Stimulated activated CD8-positive, alpha-beta memory T cell treated with anti-CD3 and anti-CD28 coated beads, Interleukin-15, amount 100 ng/mL, for 48 hours (primary cell): ENCODE measurements at places on chromosomes 7 and 10.

DNA sequence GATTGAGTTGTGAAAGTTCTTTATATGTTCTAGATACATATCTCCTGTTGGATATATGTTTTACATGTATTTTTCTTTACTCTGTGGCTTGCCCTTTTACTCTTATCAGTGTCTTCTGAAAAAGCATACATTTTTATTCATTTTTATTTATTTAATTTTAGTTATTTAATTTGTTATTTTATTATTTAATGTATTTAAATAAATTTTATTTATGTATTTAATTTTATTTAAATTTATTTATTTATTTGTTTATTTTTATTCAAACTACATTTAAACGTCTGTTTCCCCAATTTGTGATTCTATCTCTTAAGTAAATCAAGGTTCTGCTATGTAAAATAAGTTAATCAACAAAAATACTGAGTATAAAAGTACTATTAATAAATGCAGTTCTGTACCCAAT is 279.1 kb upstream of the AKR1E2 start:
- DNase-seq: no peak

DNA sequence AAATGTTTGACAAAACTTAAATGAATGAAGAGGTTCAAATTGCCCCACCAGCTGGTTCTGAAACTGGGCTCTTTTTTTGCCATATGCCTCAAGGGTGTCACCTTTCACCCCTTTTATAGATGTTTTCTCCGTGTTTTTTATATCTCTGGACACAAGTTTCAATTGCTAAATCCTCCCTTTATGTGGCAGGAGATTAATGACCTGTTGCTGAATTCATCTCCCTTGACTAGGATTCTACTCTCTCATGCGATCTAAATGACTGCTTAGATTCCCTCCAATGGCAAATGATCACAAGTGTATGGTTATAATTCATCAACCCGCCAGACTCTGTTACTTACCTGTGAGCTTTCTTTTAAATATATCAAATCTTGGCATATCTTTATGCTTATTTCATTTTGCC is 677.0 kb upstream of the POT1 start:
- no peak for DNase-seq

DNA sequence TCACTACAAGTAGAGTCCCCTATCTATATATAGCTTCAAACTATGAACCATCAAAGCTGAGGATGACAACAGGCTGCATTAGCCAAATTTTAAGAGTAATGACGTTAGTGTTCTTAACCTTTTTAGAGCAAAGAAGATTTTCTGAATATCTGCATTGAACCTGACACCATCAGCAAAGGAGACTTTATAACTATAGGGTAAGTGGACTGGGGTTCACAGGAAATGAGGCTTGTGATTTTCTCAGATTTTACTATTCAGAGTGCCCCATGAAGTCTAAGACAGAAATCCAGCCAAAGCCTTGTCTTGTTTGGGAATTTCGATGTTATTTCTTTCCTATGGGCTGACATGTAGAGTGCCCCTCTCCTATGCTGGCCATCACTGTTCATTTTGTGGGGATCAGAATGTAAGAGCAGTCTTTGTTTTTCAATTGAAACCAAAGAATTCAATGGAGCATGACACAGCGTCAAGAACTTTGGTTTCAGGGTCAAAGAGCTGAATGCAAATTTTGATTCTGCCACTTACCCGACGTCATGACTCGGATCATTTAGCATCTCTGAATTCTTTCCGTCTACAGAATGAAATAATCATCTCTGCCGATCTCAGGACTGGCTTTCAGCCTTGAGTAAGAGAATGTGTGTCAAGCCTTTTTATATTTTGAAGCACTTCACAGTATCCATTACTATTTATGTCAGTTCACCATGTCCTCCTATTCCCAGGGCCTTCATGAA is 52.7 kb downstream of the DENND11 start:
- DNase-seq: no peak

- no peak for DNase-seq
Observed at GRCh38 chr10:4837551-4837950, 11.5 kb downstream of the AKR1E2 start.

DNA sequence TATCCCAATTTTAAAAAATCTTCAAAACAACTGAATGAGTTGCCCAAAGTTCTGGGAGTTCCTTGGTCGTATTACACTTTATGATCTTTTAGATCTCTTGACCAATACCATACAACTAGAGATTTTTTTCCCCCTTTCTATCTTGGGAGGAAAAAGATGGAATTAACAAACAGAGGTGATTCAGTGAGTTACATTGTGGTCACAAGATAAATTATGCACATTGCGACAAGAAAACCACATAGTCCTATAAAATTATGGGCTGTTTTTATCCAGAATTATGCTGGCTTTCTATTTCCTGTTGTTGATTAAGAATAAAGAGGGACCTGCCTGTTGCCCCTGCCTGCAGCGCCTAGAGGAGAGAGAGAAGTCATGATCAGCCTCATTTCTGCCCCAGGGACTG is 8.2 kb upstream of the SGPL1 start:
- DNase-seq: no peak

GRCh38 chr7:5303061-5303460 is 20.3 kb downstream of the SLC29A4 start:
- no peak for DNase-seq

GRCh38 chr7:92987095-92987494 is 130.7 kb downstream of the SAMD9 start:
- no peak for DNase-seq
